Neural progenitor cell (in vitro differentiated cells): ENCODE measurements at places on chromosomes 7 and 10. TPM values are rescaled to one million over a fixed set of nuclear protein-coding genes. Genes with fewer than 3 reads are reported as not detected.

The CCDC3 gene
- total RNA-seq, result 0.87 TPM in 1 of 2 replicates, not detected in the other

The HOXA1 gene
- total RNA-seq, result not detected in 2 replicates

The GLI3 gene
- 32.0 and 33.0 TPM in 2 replicates for total RNA-seq

The RPEL1 gene
- not detected in 2 replicates for total RNA-seq

The TMEM196 gene
- total RNA-seq, result not detected in 2 replicates

The TMEM213 gene
- not detected in 2 replicates for total RNA-seq

The IFIT5 gene
- total RNA-seq, result 5.6 and 7.0 TPM in 2 replicates

The NPTX2 gene
- total RNA-seq, result 5.6 and 10.5 TPM in 2 replicates

The RBM48 gene
- total RNA-seq, result 13.5 and 22.8 TPM in 2 replicates

The CAMK2B gene
- total RNA-seq, result 0.09 and 0.31 TPM in 2 replicates

The ASB10 gene
- not detected in 2 replicates for total RNA-seq

The IL2RA gene
- not detected in 2 replicates for total RNA-seq

The NUTM2A gene
- total RNA-seq, result 0.69 and 1.9 TPM in 2 replicates

The CYP3A4 gene
- not detected in 2 replicates for total RNA-seq

The LRIT1 gene
- not detected in 2 replicates for total RNA-seq

The MSS51 gene
- total RNA-seq, result 1.4 and 2.2 TPM in 2 replicates

The AKR1D1 gene
- 0.28 TPM in 1 of 2 replicates, not detected in the other for total RNA-seq

The STEAP2 gene
- 3.0 and 3.6 TPM in 2 replicates for total RNA-seq

The TAS2R40 gene
- not detected in 2 replicates for total RNA-seq

The DYNC1I1 gene
- total RNA-seq, result 0.53 and 0.79 TPM in 2 replicates

The SEMA3A gene
- 69.5 and 134 TPM in 2 replicates for total RNA-seq

The WASL gene
- total RNA-seq, result 21.4 and 30.4 TPM in 2 replicates

The ASZ1 gene
- not detected in 2 replicates for total RNA-seq

The FAM241B gene
- 2.6 and 4.6 TPM in 2 replicates for total RNA-seq

The ZNF488 gene
- total RNA-seq, result not detected in 2 replicates

The SAP25 gene
- total RNA-seq, result 1.5 TPM in 1 of 2 replicates, not detected in the other

The TAF3 gene
- 3.4 and 4.6 TPM in 2 replicates for total RNA-seq

The SPDYE16 gene
- 0.28 TPM in 1 of 2 replicates, not detected in the other for total RNA-seq

The ACHE gene
- total RNA-seq, result 0.90 TPM in 1 of 2 replicates, not detected in the other

The FAM200A gene
- 14.7 and 21.1 TPM in 2 replicates for total RNA-seq

The WEE2 gene
- total RNA-seq, result 0.12 TPM in 1 of 2 replicates, not detected in the other

The ATG9B gene
- total RNA-seq, result 0.43 and 1.8 TPM in 2 replicates

The ITIH5 gene
- 0.84 and 1.1 TPM in 2 replicates for total RNA-seq

The PRPS1L1 gene
- total RNA-seq, result not detected in 2 replicates

The COBL gene
- total RNA-seq, result 5.4 and 6.3 TPM in 2 replicates

The INSYN2A gene
- total RNA-seq, result not detected in 2 replicates

The C10orf53 gene
- total RNA-seq, result not detected in 2 replicates

The VPS26A gene
- 35.7 and 56.0 TPM in 2 replicates for total RNA-seq

The ICA1 gene
- 5.8 and 13.1 TPM in 2 replicates for total RNA-seq

The SPAM1 gene
- total RNA-seq, result not detected in 2 replicates

The VAX1 gene
- total RNA-seq, result 0.25 TPM in 1 of 2 replicates, not detected in the other

The PKD2L1 gene
- total RNA-seq, result not detected in 2 replicates

The ARHGEF5 gene
- 3.7 and 6.4 TPM in 2 replicates for total RNA-seq

The ZP3 gene
- 1.7 TPM in 1 of 2 replicates, not detected in the other for total RNA-seq

The HGF gene
- 0.09 and 0.22 TPM in 2 replicates for total RNA-seq

The PAPOLB gene
- total RNA-seq, result 0.06 TPM in 1 of 2 replicates, not detected in the other

The PMS2 gene
- total RNA-seq, result 23.1 and 35.8 TPM in 2 replicates

The PPP1R17 gene
- total RNA-seq, result 0.09 TPM in 1 of 2 replicates, not detected in the other

The ARID5B gene
- 1.5 and 1.8 TPM in 2 replicates for total RNA-seq

The A1CF gene
- total RNA-seq, result not detected in 2 replicates

The ATOH7 gene
- total RNA-seq, result 0.93 TPM in 1 of 2 replicates, not detected in the other

The EMX2 gene
- 9.5 and 22.7 TPM in 2 replicates for total RNA-seq

The EEF1AKMT2 gene
- total RNA-seq, result 41.0 and 41.8 TPM in 2 replicates

The TACC2 gene
- 10.7 and 20.6 TPM in 2 replicates for total RNA-seq

The ABCA13 gene
- total RNA-seq, result not detected in 2 replicates

The AKR1C8 gene
- total RNA-seq, result not detected in 2 replicates

The CYP2E1 gene
- total RNA-seq, result 0.36 and 0.50 TPM in 2 replicates

The PIK3CG gene
- total RNA-seq, result not detected in 2 replicates

The DEPP1 gene
- 0.71 TPM in 1 of 2 replicates, not detected in the other for total RNA-seq
